ENCODE measurements at places on chromosomes 3 and 15.

DNA sequence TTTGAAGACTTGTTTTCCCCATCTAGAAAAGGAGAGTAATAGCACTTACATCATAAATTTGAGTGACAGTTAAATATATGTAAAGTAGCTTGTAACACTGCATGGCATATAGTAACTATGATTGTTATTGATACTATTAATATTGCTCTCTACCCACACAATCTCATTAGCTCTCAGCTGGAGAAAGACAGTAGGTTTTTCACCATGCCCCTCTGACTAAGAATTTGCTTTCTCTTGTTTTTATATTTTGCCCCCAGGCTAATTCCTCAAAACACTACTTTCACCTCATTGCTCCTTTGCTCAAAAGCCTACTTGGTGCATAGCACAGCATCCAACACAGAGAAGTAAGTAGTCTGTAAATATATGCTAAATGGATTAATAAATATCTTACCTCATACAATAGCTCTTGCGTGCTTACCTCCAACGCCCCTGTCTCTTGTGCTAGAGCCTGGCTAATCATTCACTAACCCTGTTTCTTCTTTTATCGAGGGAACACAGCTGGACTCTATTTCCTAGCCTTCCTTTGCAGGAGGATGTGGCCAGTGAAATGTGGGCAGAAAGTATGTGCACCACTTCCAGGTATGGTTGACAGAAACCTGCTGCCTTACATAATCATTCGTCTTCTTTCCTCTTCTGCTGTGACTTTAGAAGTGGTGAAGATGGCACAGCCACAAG is 190.0 kb downstream of the PLCH1 start:
- DNase-seq, result no peak

DNA sequence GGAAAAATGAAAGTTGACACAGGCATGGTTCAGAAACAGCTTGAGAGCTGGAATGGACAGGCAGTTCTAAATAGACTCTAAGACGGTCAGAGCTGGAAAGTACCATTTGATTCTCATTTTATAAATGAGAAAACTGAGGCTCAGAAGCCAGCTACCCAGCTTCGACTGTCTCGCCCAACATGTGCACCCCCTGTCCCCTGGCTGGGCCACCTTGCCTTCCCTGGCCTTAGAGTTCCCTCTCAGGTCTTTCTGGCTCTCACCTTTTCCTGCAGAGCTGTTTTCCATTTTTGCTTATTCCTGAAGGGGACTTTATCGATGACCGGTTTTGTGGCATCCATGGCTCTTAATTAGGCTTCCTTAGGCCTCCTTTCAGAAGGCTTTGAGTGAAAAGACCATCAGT is 17.3 kb upstream of the DOCK3 start:
- DNase-seq, result peak; percentile 19

GRCh38 chr3:5205165-5205941 is 17.8 kb downstream of the EDEM1 start:
- no peak for DNase-seq

GRCh38 chr15:31300208-31300661 is 26.4 kb upstream of the KLF13 start:
- DNase-seq, result peak; percentile 65

DNA sequence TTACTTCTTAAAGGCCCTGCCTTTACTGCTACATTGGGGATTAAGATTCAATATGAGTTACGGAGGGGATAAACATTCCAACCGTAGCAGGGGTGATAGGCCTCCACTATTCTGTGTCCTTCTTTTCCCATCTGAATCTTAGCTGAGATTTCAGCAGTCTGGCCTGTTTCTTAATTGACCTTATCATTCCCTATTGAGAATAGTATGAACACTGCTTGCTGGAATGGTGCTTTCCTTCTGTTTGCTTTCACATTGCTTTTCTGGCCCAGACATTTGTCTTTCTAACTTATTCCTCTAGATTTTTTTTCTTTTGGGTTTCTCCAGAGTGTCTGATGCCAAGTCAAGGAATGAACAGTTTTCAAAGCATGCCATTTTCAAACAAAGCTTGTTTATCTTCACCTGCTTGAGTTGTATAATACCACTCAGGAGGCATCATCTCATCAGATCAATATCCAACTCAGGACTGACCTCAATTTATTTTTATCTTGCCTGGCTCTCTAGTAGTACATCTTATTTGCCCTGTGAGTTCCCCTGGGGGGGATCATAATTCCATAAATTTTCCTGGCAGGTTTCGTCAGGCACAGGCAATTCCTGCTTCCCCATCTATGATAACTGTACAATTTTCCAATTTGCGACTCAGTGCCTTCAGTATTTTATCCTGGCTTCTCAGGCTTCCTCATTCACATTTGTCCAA is 161.1 kb upstream of the STT3B start:
- no peak for DNase-seq

- DNase-seq, result no peak
Measured at GRCh38 chr15:25664761-25665160, 198.4 kb downstream of the ATP10A start.

DNA sequence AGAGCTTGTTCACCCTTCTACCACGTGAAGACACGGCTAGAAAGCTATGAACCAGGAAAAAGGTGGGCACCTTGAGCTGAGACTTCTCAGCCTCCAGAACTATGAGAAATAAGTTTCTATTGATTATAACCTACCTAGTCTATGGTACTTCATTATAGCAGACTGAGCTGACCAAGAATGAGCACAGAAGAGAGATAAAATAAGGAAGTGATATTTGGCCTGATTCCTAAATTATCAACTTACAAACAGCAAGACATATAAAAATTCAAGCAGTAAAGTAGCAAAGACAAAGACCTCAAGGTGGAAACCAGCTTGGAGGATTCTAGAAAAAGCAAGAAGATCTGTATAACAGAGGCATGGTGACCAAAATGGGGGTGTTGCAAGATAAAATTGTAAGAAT is 63.9 kb upstream of the OSTN start:
- no peak for DNase-seq

GRCh38 chr3:10430805-10431204 is 74.6 kb downstream of the ATP2B2 start:
- no peak for DNase-seq

DNA sequence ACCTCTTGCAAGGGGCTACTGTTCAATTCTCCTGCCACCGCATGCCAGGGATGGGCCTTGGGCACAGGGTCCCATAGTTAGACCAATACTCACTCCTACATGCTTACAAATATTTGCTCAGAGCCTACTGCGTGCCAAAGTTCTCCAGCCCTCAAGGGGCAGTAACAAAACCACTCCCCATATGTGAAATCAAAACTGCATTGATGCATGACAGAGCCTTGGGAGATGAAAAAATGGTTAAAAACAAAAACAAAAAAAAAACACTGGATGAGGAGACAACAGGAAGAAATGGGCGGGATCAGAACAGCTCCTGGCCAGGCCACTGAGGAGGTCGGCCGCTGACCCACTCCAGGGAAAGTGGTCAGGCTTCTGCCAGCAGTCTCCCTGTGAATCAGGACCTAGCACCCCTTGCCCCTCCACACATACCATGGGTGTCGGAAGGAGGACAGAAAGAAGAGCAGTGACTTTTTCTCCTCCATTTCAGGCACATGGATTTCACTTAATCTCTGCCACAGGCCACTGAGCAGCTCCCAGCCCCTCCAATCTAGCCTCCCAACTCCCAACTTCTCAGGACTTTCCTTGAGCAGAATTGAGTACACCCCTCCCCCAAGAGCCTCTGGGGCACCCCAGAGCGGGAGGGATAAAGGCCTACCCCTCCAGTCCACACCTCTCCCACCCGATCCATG is 2.8 kb downstream of the PLXNB1 start:
- DNase-seq, result no peak

DNA sequence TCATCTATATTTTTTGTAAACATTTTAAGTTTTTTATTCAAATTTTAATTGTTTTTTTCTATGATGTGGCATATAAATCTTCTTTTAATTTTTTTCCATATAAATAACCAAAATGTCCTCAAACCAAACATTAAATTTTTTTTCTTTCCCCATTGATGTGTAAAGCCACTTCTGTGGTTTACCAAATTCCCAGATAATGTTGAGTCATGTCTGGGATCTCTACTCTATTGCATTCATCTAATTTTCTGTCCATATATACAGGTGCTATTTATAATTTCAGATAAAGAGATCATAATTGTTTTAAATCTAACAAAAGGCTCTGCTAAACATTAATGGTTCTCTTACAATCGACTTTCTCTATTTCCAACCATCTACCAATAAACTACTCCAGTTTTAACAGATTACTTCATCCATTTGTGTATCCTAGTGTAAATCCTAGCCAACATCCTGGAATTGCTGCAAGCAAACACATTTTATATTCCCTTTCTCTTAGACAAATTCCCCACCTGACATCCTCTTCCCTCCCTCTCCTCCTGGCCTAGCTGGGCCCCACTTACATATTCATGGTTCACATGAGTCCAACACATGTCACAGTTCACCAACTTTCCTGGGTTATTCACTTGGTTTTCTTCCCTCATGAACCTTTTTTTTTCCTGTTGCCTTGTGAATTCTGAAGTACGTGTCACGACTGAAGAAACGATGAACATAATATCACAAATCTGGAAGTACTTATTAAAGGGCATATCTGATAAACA is 368.0 kb upstream of the AGTR1 start:
- DNase-seq, result no peak

GRCh38 chr3:42906070-42906847 is at the start of gene ZNF662:
ZNF662 (plus strand) TSS chr3:42906142; CDS start chr3:42908115, 1,973 bp downstream.
- peak; percentile 67 for DNase-seq

DNA sequence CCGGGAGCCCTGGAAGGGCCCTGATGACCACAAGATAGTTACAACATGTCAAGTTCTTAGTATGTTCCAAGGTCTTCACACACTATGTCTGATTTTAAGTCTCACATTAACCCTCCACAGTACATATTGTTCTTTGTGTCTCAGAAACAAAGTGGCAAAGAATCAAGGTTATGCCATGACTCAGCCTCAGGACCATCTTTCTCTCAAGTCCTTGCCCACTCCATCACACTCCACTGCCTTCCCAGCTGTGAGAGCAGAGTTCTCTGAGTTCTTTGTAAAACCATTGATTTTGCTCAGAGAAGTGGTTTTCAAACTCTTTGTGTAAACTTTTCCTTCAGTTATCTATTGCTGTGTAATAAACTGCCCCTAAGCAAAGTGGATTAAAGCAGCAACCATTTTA is 67.9 kb upstream of the C3orf80 start:
- no peak for DNase-seq

GRCh38 chr3:71903936-71904335 is 119.0 kb upstream of the PROK2 start:
- DNase-seq, result no peak

GRCh38 chr3:98540346-98540745 is 8.6 kb downstream of the GPR15 start:
- no peak for DNase-seq

GRCh38 chr15:76158226-76158625 is 98.4 kb downstream of the TMEM266 start:
- DNase-seq, result no peak

- no peak for DNase-seq
Measured at GRCh38 chr15:64029633-64030032, 16.7 kb downstream of the DAPK2 start.

- no peak for DNase-seq
Measured at GRCh38 chr3:111741181-111741580, 117.9 kb upstream of the PHLDB2 start.

- no peak for DNase-seq
Measured at GRCh38 chr3:43879166-43879565, 188.4 kb downstream of the ABHD5 start.

GRCh38 chr3:36965440-36965839 is 20.6 kb upstream of the TRANK1 start:
- DNase-seq, result no peak

- DNase-seq, result no peak
Measured at GRCh38 chr3:146396792-146397191, 72.6 kb downstream of the PLSCR2 start.

GRCh38 chr3:110940055-110940454 is 131.6 kb upstream of the NECTIN3 start:
- no peak for DNase-seq

- DNase-seq, result no peak
Measured at GRCh38 chr3:184800349-184800930, 11.5 kb upstream of the VPS8 start.

DNA sequence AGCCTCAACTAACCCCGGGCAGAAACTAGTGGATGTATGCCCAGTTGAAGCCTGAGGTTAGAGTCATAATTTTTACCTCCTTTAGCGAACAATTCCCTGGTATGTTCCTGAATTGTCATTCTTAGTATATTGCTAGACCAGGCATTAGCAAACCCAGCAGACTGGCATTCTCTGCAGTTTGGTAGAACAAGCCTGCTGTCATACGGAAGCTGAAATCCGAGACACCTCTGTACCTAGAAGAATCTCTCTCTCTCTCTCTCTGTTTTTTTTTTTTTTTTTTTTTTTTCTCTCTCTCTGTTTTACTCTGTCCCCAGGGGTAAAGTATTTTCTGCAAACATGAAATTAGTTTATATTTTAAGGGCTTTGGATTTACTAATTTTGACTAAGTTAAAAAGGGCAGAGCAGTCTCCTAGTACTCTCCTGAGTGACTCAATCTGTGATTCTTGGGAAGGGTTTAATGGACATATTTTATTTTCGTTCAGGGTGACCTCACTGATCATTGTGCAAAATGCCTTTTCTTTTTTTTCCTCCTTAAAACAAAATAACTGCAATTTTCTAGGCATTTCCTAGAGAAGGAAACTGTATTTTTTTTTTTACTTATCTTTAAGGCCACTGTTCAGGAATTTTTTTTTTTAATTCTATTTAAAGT is 133.6 kb upstream of the ICE2 start:
- no peak for DNase-seq

- no peak for DNase-seq
Measured at GRCh38 chr3:66199089-66199473, 21.7 kb upstream of the SLC25A26 start.

DNA sequence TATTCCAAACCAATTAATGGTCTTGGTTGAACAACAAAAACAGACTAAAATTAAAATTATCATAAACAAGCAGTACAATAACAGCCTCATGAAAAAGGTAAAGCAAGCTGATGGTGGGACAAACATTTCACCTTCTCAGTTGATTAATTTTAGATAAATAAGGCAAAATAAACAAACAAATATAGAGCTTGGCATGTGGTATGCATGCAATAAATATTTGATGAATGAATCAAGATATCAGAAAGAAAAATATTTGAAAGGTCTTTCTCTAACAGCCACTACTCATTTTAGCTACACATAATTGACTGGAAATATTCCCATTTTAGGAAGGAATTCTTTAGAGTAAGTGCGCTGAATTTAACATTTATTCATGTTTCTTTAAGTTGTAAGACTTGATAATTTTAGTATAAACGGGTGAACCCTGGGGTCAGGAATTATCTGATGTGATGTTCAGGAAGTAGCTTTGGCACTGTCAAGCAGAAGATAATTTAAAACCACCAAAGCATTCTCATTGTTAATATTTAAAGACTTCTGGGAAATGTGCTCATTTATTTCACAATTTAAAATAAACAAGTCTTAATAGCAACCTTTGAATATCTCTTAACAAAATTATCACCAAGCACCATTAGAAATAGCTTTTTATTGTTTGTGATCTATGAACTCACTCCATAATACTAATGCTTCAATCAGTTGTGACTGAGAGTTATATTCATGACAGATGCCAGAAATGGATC is 372.3 kb upstream of the TGFBR2 start:
- no peak for DNase-seq

- no peak for DNase-seq
Measured at GRCh38 chr3:142000325-142000870, 124.0 kb downstream of the ATP1B3 start.

All from suprapubic skin (tissue), 4 donors.